ENCODE measurements at places on chromosomes 5 and 9.

DNA sequence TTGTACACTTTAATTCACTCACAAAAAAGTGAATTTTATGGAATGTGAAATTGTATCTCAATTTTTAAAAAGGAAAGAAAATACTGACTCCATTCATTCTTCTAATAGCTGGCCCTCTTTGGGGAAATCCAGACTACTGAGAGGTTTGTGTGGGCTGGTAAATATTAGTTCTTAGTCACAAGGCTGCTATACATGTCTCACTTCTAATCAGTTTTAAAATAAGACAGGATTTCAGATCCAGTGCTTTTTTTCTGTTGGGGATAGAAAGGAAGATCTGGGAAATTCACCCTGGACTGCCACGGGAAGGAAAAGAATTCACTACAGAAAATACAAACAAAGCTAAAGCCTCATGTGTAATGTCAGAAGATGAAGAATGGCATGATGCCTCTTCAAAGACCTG is 32.7 kb upstream of the ADAMTSL1 start:
- DNase-seq = no peak

- DNase-seq = no peak
These were observed 46.4 kb upstream of the LRRC14B start for GRCh38 chr5:144941-145340.

DNA sequence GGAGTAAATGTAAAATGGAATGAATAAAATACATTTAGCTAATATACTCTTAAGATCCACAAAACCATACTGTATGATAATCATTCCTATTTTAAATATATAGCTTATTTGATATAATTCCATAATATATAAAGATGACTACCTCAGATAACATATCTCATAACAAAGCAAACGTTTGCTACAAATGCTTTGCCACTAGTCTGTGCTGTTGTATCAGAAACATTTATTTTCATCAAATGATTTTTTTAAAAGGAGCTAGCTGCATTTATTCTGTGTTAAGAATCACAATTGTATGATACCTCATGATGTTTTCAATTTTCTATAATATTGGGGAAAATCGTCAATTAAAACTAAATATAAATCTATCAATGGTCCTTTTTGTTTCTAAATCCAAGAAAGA is 567.2 kb downstream of the PTPRD start:
- no peak for DNase-seq

- DNase-seq = no peak
These were observed 101.5 kb upstream of the ARRDC3 start for GRCh38 chr5:91484662-91485061.

GRCh38 chr9:105608721-105609598 is 51.0 kb downstream of the FKTN start:
- no peak for DNase-seq

DNA sequence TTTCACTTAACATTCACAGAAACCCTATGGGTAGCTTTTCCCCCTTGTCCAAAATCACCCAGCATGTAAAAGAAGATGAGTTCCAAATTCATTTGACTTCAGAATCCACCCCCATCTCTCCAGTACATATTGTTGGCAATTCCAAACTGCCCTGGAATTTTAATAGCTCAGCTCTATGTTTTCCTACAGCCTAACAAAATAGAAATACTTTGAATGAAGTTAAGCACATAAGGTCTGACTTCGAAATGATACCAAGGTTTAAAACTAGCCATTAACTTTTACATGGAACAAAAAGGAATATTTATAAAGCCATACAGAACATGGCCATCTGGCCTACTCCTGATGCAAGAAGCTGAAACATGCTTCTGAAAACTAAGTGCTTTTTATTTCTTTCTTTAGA is 634.3 kb downstream of the PDE4D start:
- no peak for DNase-seq

GRCh38 chr5:88707216-88707965 is 175.6 kb downstream of the MEF2C start:
- DNase-seq = no peak

DNA sequence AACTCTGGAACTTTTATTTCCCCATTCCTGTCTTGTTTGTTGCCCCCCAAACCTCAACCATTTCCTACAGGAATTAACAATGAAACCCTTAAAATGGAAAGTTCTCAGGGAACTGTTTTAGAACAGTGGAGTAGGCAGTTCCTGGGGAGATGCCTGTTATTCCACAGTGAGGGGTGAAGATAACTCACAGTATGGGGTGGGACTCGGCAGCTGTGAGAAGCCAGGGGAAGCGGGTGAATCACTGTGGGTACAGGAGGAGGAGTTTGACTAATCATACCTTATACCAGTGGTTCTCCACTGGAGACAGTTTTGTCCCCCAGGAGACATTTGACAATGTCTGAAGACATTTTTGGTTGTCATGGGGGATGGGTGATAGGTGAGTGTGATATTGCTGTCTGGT is 36.9 kb upstream of the GLRA1 start:
- no peak for DNase-seq

- no peak for DNase-seq
These were observed 1.3 kb downstream of the SCGB3A1 start for GRCh38 chr5:180589771-180590542.

GRCh38 chr9:88986776-88987175 is 4.5 kb upstream of the S1PR3 start:
- no peak for DNase-seq

DNA sequence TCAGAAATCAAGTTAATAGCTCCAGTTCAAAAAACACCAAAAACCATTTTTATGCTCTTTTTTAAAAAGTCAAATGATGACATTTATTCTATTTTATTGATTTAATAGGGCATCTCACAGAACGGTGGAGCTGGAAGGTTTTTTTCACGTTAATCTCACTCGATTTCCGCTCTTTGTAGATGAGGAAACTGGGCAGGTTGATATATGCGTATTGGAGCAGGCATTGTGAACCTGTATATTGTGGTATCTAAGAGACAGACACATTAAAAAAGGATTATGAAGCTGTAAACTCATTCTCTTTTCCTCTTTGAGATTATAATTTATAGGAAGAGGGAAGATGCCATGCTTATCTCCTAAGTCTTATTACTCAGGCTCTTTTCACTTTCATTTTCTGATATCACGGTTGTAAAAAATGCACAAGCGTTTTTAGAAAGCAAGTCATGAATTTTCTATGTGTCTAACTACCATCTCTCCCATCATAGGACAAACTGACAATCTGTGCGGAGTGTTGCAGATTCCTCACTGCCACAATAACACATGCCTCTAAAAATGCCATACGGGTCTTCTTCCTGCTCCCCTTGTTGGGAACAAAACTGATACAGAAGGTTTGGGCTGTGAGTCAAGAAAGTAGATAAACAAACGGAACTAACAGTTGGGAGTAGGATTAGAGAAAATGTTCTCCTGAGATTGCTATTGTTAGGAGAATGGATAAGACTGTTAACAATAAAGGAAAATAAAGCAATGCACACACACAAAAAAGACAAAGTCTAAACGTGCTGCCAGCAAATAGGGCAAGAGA is 1997.7 kb downstream of the MAT2B start:
- no peak for DNase-seq

DNA sequence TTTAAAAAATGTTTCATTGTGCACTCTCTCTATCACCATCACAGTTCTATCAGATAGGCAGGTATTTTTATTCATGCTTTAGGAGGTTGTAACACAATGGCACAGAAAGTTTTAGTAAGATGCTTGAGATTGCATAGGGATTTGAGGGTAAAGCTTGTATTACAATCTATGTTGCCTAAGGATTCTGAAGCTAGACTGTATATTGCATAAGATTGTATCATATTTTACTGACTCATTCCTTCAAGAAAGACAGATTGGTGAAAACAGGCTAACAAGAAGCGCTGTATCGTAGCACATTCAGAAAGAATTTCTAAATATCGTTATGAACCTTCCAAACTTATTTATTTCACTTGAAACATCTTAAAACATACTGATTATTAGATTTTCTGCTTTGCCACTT is 577.7 kb downstream of the EBF1 start:
- DNase-seq = no peak

- DNase-seq = no peak
These were observed 17.0 kb downstream of the IARS1 start for GRCh38 chr9:92276331-92277032.

- no peak for DNase-seq
These were observed 20.0 kb downstream of the ERAP2 start for GRCh38 chr5:96896276-96896675.

- DNase-seq = no peak
These were observed 38.7 kb downstream of the TSTD2 start for GRCh38 chr9:97594381-97594921.

- no peak for DNase-seq
These were observed 14.4 kb downstream of the ELP1 start for GRCh38 chr9:108919517-108919916.

DNA sequence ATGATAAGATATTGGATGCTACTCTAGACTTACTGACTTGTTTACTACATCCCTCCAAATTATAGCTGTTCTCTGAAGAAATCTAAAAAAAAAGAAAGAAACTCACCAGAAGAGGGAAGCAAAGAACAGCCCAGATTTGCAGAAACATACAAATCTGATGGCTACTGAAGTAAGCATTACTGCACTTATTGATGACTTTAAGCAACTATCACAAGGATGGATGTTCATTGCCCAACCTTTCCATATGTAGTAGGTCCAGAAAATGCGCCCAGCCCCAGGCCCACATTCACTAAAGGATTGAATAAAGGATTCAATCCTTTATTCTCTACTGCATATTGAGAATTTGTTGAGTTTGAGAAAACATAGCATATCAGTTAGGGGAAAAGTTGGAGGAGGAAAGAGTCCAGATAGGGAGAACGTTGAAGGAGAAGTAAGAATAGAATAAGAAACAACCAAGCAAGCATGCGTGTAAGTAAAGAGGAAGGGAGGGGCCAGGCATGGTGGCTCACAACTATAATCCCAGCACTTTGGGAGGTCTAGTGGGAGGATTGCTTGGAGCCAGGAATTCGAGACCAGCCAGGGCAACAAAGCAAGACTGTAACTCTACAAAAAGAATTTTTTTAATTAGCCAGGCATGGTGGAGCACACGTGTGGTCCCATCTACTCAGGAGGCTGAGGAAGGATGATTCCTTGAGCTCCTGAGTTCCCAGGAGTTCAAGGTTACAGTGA is 33.8 kb upstream of the DTWD2 start:
- DNase-seq = no peak

DNA sequence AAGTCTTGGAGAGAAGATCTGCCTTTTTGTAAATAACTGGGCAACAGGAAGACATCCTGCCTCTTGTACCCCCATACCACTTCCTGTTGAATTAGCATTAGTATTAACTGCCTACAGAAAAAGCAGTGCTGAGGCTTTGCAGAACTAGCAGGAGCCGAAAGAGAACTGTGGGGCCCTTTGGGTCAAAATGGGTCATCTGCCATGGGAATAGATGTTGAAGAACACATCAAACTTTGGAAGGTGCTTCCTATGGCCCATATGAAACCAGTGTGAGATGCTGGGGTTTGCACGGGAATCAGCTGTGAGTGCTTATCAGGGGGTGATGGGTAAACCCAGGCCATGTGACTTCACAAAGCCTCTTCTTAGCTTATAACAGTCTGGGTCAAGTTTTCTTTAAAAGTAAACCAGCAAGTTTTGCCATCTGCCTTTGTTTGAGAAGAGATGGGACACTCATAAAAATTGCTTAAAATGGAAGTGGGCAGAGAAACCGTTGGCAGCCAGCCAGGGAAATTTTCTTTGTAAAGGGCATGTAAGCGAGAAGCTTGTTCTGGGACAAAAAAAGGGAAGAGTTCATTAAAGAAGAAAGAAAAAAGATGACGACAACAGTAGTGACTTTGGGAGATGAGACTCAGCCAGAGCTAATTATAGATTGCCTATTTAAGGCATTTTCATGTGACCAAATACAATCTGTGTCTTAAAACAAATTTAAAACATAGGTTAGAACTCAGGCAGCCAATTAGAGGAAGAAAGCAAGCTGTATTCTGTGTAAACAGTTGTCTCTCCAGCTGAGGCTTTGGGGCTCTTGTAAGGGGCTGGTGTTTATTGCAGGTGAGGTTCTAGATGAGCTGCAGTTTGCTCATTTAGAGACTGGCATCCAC is 4.4 kb downstream of the SLC25A25 start:
- DNase-seq = peak; percentile 40

DNA sequence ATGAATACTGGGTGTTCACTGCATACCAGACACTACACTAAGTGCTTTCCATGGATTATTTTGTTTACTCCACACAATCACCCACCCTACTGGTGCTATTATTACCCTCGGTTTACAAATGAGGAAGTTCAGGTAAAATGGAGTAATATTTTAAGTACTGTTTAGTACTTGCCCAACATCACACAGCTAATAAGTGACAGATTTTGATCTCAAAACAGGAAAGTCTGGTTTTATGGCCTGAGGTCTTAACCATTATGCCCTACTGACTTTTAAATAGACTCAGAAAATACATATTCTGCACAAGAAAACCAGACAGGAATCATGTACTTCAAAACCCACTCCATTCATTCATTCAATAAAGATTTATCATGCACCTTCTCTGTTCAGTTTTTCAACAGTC is 431.0 kb upstream of the TLE4 start:
- no peak for DNase-seq

- DNase-seq = no peak
These were observed 218.9 kb downstream of the NXNL2 start for GRCh38 chr9:88753691-88754367.

DNA sequence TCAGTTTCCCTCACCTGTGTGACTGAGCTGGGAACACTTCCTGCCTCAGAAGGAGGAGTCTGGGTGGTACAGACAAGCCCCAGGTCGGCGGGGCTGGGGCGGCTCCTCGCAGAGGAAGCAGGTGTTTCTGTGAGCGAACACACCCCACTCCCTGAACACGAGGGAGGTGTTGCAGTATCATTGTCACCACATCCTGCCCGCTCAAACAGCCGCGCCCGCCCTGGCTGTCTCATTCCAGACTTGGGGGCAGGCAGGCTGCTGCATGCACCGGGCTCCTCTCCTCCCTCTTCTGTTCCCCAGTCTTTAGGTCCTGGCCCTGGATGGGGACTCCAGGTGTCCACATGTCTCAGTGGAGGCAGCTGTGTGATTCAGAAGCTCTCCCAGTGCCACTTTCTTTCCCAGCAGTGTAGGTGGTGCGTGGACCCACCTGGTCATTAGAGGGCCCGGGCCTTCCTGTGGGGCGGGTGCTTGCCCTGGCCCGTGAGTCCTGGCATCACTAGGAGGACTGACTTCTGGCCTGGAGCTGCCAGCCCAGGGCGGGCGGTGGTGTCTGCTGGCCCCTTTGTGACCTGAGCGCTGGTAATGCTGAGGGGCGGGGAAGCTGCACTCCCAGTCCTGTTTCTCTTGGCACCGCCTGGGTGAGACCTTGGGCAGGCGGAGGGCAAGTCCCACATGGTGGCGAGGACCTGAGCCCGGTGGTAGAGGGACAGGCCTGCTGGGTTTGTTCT is 18.3 kb upstream of the PHYHD1 start:
- peak; percentile 64 for DNase-seq

- DNase-seq = no peak
These were observed 79.6 kb downstream of the ADAMTS2 start for GRCh38 chr5:179265514-179266290.

DNA sequence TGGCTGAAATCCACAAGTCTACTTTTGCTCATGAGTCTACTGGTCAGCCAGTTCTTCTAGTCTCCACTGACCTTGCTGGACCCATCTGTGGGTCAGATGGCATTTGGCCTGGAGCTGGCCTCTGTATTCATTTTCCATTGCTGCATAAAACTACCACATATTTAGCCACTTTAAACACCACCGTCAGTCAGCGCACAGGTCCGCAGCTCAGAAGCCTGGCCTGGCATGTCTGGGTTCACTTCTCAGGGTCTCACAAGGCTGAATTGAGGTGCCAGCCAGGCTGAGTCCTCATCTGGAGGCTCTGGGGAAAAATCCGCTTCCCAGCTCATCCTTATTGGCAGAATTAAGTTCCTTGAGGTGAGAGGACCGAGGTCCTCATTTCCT is 54.7 kb downstream of the BARX1 start:
- no peak for DNase-seq

GRCh38 chr5:127409921-127410675 is 107.3 kb upstream of the PRRC1 start:
- no peak for DNase-seq

Data from effector CD8-positive, alpha-beta T cell (primary cell).